Activated CD4-positive, alpha-beta T cell treated with anti-CD3 and anti-CD28 coated beads, Interleukin-2, Interleukin-6, amounts not matched to agents 100 ng/mL and 50 ng/mL, durations not matched to agents 16 hours and 8 hours (primary cell): ENCODE measurements at places on chromosomes 2 and 18.

DNA sequence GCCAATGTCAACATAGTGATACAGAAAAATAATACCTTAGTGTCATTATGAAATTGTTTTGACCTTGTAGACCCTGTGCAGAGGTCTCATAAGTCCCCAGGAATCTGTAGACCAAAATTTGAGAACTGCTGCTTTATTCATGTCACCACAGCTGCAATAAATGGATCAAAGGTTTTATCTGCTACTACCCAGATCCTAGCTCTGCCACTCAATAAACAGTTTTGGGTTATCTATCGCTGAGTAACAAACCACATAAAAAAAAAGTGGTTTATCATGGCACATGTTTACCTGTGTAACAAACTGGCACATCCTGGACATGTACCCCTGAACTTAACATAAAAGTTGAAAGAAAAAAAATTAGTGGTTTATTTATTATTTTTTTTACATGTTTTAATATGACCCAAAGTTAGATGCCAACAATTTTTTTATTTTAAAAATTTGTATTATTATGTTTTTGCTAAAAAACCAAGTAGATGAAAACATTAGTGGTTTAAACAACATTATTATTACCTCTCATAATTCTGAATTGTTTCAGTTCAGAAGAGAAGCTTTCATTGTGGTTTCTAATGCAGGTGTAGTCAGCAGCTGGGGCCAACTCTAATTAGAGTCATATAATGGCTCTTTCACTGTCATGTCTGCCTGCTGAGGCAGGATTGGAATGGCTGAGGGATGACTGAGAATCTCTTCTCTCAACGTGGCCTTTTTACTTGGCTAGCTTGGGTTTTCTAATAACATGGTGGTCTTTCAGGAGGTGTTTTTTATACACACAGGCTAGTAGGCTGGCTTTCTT is 103.3 kb upstream of the SLC38A11 start:
- no peak for DNase-seq

DNA sequence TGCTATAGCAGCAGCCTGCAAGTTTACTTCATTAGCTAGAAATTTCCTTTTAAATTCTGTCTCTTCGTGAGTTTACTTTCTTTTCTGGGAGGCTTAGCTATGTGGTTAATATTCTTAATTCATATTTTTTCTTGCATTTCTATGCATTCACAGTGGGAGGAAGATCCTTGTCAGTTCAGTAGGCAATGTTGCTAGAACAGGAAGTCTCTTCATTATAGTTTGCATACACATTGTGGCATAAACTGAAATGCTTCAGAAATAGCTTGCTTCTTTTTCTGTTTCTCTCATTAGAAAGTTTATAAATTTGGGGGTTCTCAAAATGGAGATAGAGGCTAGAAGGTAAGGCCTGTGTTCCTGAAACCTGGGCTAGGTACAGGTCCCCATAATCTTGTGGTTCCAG is 8.1 kb upstream of the ARHGAP15 start:
- DNase-seq: no peak

GRCh38 chr2:112187805-112188596 is 49.8 kb downstream of the FBLN7 start:
- DNase-seq: peak; percentile 82

- DNase-seq: no peak
Measured at GRCh38 chr18:42644729-42645131, 470.8 kb downstream of the RIT2 start.

DNA sequence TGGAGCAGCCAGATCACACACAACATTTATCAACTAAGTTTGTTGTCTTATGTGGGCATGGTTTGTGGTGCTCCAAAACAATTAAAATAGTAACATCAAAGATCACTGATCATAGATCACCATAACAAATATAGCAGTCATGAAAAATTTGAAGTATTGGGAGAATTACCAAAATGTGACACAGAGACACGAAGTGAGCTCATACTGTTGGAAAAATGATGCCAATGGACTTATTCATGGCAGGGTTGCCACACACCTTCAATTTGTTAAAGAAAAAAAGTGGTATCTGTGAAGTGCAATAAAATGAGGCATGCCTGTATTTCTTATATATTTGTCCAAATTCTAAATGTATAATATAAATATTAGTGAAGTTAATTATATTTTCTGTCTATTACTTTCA is 42.9 kb upstream of the CABYR start:
- no peak for DNase-seq

GRCh38 chr2:6917761-6918421 is 679 bp downstream of the RNF144A start:
- no peak for DNase-seq

GRCh38 chr2:239818531-239819011 is 206.6 kb downstream of the NDUFA10 start:
- DNase-seq: no peak

- DNase-seq: peak; percentile 35
Measured at GRCh38 chr18:6219116-6219717, 195.5 kb downstream of the L3MBTL4 start.

DNA sequence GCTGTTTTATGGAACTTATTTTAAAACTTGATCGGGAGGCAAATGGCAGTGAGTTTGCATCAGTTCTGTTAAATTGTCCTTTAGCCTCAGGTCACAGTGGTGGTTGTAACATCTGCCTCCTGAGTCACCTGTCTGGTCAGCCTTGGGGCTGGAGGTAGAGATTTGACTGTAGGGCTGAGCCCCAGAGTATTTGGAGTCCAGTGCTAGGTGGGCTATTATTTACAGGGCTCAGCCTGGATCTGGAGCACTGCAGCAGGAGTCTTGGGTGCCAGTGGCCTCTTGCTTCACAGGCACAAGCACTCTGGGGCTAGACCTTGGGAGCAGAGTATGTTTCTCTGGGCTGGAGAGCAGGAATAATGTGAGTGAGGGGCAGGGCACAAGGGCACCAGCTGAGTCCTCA is 32.8 kb downstream of the TCF7L1 start:
- DNase-seq: no peak

DNA sequence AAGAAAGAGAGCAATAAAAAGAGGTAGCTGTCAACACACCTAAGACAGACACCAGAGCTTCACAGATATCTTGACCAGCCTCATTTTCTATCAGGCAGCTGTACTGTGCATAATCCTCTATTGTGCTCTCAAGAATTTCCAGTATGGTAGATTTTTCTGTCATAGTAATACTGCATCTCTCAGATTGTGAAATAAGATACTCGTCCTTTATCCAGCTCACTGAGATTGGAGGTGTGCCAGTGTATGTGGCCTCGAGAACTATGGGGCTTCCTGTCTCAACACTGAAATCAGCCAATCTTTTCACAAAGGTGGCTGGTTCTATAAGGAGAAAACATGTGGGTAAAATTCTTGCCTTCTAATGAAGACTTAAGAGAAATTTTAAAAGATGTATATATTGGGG is 88.9 kb downstream of the TTN start:
- no peak for DNase-seq

DNA sequence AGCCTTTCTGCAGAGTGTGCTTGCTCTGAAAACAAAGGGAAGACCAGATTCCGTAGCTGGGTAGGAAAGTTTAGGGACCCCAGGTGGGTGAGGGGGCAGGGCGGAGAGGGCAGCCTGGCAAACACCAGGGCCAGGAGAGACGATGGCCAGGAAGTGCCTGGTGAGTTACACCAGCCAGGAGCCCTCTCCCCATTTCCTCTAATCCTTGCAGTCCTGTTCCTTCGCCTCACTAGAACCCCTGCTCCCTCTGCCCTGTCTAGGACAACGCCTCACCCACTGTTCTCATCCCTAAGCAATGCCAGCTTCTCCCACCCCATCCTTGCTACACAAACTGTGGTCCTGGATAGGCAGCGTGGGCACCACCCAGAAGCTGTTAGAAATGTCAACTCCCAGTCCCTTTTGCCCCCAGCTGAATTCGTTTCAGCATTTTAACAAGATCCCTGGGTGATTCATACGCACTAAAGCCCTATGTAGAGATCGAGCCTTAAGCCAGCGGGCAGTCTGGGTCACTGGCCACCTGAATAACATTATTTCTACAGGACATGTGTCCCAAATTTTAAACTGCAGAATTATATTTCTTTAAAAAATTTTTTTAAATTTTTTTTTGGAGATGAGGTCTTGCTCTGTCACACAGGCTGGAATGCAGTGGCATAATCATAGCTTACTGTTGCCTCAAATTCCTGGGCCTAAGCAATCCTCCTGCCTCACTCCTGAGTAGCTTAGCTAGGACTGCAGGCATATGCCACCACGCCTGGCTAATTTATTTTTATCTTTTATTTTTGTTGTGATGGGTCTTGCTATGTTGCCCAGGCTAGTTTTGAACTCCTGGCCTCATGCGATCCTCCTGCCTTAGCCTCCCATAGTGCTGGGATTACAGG is 10.9 kb downstream of the WIPF1 start:
- DNase-seq: no peak

DNA sequence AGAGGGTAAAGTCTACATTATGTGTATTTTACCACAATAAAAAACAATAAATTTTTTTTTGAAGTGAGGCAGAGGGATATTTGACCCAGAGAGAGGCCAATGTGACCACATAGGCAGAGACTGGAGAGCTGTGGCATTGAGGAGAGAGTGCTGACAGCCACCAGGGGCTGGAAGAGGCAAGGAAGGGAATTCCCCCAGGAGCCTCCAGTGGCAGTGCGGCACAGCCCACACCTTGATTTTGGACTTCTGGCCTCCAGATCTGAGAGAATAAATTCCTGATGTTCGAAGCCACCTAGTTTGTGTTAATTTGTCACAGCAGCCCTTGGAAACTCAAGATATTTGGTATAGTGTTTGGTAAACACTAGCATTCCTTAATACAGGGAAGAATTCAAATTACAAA is 22.7 kb downstream of the ANKRD29 start:
- no peak for DNase-seq

GRCh38 chr18:45619062-45619825 is 4.0 kb downstream of the SLC14A2 start:
- DNase-seq: no peak

DNA sequence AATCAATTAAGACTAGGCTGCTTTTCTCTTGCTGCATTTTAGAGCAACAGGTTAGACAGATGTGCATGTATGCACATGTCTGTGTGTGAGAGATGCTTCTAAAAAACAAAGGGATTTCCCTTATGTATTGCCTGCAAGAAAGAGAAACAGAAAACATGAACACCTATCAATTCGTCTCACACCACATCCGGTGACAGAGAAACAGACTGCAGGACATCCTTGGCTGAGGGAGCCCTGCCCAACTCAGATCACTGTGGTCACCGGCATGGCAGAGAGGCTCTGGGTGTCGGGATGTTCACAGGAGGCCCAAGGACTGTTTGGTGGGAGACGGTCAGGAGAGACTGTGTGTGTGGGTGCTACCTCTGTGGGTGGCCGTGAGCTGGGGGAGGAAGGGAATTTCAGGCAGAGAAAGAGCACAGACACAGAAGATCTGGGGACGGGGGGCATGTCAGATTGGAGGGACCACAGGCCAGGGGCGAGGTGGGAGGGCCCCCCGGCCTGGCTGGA is 24.9 kb downstream of the FHL2 start:
- peak; percentile 51 for DNase-seq

DNA sequence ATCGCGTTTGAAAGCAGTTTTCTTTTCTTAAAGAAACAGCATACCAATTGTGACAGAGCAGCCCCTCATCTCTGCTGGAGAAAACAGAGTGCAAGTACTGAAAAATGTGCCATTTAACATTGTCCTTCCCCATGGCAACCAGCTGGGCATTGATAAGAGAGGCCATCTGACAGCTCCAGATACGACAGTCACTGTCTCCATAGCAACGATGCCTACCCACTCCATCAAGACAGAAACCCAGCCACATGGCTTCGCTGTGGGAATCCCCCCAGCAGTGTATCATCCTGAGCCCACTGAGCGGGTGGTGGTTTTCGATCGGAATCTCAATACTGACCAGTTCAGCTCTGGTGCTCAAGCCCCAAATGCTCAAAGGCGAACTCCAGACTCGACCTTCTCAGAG is 9.5 kb downstream of the GRHL1 start:
- no peak for DNase-seq

DNA sequence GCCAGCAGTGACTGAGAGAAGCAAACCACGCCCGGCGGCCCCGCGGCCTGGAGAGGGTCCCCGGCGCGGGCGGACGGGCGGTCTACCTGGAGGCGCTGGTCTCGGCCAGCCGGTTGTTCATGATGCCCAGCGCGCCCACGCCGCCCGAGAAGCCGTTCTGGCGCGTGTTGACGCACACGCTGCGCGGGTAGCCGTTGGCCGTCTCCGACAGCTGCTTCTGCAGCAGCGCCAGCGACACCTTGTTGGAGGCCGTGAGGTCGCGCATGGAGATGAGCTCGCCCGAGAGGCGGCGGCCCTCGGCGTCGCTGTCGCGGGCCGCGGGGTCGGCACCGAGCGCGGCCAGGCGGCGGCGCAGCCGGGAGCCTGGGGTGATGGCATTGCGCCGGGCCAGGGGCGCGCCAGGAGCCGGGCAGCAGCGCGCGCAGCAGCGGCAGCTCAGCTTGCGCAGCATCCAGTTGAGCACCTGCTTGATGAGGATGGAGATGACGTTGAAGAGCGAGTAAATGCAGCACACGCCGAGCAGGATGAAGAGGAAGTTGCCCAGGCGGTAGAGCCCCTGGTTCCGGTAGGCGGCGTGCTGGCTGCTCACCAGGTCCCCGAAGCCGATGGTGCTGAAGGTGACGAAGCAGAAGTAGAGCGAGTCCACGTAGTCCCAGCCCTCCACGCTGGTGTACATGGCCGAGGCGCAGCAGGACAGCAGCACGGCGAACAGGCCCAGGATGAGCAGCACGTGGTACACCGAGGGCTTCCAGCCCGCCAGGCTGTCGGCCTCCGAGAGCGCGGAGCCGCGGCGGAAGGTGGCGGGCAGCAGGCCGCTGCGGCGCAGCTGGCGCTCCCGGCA is 118.1 kb downstream of the MSH2 start:
- DNase-seq: peak; percentile 87

DNA sequence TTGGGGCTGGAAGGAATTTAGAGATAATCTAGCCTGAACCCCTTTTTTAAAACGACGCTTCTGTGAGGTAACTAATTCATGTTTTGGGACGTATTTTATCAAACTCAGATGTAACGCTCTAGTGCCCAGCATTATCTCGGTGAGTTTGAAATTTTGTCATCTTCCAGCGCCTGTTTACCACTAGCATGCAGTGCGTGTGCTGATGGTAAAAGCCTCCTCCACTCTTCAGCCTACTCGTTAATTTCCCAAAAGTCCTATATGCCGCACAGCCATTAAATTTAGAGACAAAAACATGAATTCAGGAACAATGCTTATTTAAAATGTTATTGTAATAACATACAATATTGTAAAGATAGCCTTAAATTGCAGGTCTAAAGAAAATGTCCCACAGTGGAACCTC is 2.8 kb downstream of the ZCCHC2 start:
- peak; percentile 21 for DNase-seq

- no peak for DNase-seq
Measured at GRCh38 chr18:44846450-44846849, 165.8 kb downstream of the SETBP1 start.
